ENCODE measurements at places on chromosomes 12 and 14.

DNA sequence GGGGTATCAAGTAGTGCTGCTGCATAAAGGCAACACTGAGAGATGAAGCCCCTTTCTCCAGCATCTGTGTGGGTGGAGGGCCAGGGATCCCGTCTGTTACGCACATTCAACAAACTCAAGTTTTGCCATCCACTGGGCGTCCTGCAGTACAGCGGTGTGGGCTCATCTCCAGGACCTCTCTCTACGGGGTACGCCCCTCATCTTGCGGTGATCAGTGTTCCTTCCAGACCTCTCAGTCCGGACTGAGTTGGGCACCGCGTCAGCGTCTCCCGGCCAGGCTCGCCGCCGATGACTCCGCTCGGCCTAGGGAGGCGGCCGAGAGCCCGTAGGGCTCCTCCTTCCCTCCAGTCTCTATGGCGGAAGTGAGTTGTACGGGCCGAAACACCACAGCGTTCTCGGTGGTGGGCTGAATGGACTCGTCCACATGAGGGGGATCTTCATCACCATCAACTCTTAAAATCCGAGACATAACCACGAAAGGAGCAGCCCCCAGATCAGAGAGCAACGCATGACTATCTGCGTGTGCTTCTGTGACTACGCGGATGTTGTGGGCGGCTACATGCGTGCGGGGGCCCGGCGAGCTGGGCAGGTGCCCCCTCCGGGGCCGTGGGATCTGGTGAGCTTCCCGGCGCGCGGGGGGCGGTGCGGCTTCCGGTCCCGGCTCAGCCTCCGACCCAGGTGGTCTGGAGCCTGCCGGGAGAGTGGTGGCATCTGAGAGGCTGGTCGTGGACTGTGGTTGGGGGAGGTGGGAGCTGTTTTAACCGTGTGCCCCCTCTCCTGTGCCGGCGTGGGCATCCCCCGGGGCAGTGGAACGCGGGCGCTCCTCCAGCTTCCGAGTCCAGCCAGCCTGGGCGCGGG lies at the start of gene ATG101:
Gene ATG101, plus strand, starts transcription at position 652 of the 858 bp plus-strand sequence. CDS start 3,673 bp downstream, outside the sequence.
- ATAC-seq: peak; percentile 97

DNA sequence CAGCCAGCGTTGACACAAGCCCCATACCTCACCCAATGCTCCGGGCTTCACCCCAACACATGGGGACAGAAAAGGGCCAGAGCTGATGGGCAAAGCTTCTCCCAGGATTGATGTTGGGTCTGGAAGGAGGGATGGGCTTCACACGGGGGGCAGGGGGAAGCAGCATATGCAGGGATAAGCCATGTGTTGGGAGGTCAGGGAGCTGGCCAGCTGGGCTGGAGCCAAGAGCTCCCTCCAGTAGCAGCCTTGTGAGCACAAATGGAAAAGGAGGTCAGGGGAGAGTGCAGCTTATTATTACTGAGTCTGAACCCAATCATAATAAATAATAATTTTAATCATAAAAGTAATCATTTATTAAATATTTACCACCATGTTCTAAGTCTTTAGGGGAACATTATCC lies 9.3 kb downstream of the PLEKHD1 start:
- no peak for ATAC-seq

GRCh38 chr14:60970146-60970545 lies 10.7 kb downstream of the TRMT5 start:
- ATAC-seq: no peak

- ATAC-seq: no peak
Observed at GRCh38 chr12:121241156-121241970, 31.4 kb downstream of the P2RX4 start.

- peak; percentile 61 for ATAC-seq
Observed at GRCh38 chr14:32224737-32225377, 21.8 kb upstream of the RNU6-8 start.

DNA sequence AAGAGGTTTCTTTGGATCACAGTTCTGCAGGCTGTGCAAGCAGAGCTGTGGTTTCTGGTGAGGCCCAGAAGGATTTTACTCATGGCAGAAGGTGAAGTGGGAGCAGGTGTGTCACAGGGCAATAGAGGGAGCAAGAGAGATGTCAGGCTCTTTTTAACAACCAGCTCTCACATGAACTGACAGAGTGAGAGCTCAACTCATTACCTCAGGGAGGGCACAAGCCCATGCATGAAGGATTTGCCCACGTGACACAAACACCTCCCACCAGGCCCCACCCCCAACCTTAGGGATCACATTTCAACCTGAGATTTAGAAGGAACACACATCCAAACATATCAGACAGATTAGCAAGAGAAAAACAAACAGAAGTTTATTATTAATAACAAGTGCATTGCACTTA lies 470.4 kb downstream of the GALC start:
- ATAC-seq: no peak

DNA sequence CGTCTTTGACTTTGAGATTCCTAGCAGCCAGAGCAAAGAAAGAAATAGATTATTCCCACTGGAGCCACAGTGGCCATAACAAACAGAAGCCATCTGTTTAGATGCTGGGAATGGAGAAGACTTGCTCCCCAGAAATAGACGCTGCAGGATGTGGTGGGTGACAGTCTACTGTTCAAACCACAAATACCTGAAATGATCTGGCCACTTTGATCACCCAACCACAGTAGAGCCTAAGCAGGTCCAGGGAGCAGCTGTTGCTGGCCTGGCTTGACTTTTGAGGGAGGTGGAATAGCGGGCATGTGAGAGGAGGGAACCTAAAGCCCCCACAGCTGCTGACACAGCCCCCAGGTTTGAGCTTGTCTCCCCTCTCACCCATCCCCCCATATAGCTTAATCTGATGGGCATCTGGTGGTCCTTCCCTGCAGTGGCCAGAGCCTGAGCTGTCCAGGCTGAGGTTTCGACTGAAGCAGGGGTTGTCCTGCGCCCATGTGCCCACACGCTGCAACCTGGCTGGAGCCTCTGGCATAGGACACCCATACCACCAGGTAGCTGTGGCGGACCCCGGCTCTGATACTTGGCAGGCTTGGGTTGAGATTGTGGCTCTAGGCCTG lies 38.7 kb downstream of the SH2B3 start:
- peak; percentile 42 for ATAC-seq

DNA sequence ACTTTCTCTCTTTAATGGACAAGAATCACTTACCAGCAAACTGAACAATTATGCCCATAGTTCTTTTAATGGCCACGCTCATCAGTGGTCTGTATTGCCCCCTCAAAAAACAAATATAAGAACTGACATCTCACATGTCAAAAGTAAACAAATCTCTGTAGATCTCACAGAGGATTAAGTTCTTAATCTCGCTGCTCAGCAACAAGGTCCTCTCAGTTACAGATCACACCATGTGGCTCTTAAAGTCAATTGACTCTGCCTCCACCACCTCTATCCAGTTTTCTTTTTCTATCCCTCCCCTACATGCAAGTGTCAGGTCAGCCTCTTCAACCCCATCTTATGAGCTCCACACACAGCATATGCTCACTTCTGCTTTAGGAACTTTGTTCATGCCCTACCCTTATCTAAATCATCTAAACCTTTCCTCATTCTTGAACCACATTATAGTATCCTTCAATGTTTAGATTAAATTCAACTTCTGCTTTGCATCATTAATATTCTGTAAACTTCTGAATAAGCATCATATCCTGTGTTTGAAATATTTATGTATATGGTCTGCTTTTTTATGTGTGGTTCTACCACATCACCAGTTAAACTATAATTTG lies 7.2 kb downstream of the ADAM20 start:
- ATAC-seq: no peak

DNA sequence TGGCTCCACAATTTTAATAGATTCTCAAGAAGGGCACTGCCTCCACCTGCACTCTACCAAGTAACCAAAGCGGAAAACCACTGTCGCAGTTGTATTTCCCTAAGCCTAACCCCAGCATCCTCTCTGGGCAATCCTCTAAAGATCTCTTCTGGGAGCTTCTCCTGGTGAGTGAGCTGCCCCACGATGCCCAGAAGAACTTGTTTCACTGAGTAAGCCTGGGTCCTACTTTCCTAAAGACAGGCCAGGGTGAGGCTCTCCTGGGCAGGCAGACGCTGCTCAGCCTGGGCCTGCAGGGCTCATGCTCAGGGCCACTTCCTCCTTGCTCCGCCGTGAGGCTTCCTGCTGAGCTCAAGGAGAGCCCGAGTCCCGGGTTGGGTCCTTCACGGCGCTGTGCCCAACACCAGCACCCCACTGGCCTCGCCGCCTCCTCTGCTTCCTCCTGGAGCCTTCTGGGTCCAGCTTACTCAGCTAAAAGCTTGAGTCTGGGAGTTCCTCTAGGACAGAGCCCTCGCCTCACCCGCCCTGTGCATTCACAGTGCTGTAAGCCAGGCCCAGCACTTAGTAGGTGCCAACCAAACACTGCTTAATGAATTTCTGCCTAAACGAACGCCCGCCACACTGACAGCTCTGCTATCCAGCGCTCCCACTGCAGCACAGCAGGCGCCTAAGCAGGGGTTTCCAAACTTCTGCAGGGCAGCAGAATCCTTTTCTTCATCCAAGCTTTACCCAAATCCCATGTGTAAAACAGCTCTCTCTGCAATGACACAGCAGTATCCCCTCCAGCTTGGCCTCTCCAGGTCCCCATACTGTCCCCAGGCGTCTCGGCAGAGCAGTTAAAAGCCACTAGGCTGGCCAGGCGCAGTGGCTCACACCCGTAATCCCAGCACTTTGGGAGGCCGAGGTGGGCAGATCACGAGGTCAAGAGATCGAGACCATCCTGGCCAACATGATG lies 5.7 kb downstream of the RAB35 start:
- peak; percentile 79 for ATAC-seq

DNA sequence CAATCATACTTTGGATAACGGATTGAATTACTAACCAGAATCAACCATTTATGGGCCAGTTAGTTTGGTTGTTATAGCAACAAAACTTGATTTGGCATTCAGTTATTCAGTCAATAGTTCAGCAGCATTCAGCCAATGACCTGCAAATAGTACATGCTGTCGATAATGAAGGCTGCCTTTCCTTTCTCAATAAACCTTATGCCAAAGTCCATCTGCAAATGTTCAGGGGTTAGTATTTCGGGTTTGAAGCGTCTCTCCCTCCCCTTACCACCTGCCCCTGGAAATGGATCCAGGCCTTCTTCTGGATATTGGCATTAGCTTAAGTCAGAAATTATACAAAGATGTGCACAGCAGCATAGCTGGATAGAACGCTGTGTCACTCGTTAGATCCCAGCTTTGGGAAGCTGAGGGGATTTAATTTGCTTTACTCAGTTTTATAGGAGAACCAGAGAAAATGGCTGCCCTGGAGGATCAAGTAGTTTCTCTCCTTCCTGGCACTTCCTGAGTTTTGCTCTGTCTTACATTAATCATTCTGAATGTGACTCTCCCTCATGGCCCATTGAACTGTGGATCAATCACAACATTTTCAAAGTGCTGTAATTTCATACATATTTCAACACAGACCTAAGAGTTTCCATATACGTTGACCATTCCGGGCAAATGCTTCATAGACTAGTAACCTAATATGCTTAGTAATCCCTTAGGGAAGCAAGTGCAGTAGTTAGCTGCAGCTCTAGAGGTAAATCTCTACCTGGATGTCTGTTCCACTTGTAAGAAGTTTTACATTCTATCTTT lies 46.7 kb upstream of the PTPRR start:
- no peak for ATAC-seq

DNA sequence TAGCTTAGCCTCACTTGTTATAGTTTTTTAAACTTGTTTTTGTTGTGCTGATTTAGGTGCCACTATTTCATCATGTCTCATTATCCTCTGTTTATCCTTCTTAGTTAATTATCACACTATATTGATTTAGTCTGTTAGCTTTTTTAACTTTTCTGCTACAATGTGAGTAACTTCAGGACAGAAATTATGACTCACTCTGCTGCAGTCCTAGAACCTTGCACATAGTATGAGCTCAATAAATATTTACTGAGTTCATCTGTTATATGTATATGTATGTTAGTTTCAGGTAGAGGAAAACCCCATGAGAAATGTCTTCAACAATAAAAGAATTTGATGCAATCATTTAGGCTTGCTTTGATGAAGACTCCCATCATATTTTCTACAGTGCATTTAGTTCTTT lies 224.3 kb upstream of the NAV3 start:
- ATAC-seq: no peak

- ATAC-seq: no peak
Observed at GRCh38 chr12:119229837-119230236, 51.1 kb downstream of the HSPB8 start.

- ATAC-seq: no peak
Observed at GRCh38 chr12:100110276-100110675, 32.4 kb downstream of the BLTP3B start.

DNA sequence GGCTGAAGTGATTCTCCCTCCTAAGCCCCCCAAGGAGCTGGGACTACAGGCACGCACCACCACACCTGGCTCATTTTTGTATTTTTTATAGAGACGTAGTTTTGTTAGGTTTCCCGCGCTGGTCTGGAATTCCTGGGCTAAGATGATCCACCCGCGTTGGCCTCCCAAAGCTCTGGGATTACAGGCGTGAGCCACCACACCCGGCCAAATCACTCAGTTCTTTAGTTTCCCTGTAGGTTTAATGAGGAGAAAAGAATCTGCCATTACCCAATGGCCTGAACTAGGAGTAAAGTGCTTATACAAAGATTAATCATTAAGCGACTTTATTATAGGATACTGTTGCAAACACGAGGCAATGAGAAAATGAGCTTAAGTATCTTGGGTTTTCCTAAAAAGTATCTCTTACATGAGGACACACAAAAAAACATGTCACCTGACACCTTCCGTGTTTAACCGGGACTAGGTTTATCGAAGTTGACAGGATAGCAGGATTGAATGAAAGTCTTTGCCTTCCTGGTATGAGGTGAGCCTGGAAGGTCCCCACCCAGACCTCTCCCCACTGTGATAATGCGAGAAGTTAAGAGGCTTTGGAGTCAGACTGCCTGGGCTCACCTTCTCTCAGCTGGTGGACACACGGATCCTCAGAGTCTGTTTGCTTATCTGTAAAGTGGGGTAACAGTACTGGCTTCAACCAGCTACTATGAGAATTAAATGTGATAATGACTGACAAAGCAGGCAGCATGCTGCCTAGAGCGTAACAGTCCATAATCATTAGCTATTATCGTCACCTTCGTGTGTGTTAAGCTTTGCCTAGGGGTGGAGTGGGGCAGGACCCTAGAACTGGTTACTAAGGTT lies 133.5 kb upstream of the KRAS start:
- ATAC-seq: no peak

GRCh38 chr12:84422340-84422739 lies 490.3 kb downstream of the SLC6A15 start:
- ATAC-seq: no peak

DNA sequence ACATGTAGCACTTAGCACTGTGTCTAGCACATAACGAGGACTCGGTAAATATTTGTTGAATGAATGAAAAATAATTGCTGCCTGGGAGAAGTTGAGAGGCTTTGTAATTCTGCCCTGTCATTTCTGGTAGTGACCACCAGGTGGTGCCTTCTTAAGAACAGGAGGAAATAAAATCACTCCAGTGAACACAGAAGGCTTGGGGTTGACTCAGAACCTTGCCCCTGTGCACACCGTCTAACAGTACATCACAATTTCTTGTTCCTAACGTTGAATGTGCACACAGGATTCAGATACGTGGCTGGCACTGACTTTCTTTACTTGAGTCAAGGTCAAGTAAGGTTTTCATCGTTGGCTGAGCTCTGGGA lies 91.8 kb downstream of the RGS6 start:
- ATAC-seq: peak; percentile 82

- ATAC-seq: peak; percentile 49
Observed at GRCh38 chr12:11727133-11727664, 77.7 kb downstream of the ETV6 start.
